Forelimb muscle (tissue), 1 donor: ENCODE measurements at places on chromosomes 7 and 10. TPM values are rescaled to one million over a fixed set of nuclear protein-coding genes. Genes with fewer than 3 reads are reported as not detected.

- DNase-seq, result no peak
These were observed 585.6 kb downstream of the SUGCT start for GRCh38 chr7:40720416-40720815.

DNA sequence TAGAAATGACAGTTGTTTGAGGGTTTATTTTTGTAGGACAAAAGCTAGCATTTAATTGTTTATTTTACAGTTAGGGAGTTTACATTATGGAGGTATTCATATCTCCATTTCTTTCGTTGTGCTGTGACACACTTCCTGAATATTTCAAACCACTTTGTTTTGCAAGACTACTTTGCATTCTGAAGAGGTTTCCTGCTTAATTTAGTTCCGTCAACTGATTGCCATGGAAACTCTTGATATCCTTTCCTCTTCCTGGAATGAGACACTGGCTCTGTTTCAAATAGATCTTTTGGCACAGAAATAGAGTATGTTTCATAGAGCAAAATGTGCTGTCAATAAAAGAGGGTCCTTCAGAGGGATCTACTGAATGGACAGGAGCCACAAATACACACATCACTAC is 159.5 kb upstream of the AGR3 start:
- DNase-seq, result peak; percentile 35

DNA sequence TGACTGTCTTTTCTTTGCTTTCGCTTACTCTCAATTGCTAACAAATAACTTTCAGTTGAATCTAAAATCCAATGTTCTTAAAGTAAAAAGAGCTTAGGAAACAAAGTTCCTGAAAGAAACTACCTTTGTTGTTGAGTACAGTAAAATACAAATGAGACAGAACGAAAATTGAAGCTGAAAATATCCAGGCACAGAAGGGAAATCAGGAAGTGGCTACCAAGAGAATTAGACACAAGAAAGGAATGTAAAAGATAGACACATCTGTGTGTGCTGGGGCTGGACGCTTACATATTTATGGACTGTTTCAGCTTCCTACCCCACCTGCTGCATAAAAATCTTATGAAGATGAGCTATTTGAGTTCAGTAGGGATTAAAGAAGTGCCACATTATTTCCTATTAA is 161.7 kb upstream of the PLXDC2 start:
- no peak for DNase-seq

- no peak for DNase-seq
These were observed 83.7 kb downstream of the RBM33 start for GRCh38 chr7:155728116-155728515.

DNA sequence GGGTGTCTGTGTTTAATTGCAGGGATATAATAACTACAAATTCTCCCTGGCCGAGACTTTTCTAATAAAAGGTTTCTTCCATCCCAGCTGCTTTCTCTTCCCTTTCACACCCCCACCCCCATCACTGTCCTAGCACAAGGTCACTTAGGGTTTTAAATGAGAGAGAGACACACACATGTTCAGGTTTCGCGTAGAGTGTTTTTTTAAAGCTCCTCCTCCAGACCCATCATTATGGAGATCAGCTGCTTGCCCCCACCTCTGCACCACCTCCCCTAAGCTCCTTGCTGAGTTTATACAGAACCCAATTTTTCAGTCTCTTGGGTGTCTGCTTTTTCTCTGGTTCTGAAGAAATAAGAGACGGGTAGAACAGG is 18.6 kb downstream of the LRMDA start:
- DNase-seq, result no peak

TBX20 gene
- polyA plus RNA-seq, result not detected

DNA sequence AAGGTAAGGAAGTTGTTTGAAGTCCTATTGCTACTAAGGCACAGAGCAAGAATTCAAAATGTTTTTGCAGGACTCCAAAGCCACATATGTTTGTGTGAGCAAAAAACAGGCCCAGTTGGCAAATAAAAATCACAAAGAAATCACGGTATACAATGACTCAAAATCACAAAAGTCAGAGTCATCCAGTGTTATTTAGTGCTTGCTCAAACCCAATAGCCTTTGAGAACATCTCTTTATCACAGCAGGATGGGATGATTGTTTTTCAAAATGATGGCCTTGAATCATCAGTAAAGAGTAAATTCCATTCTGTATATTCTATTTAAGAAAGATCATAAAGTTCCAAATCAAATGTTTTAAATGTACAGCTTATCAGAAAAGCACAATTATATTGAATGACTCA is 693.9 kb downstream of the REEP3 start:
- DNase-seq, result no peak

- no peak for DNase-seq
These were observed 291.7 kb downstream of the DNAJB6 start for GRCh38 chr7:157628456-157628855.

DNA sequence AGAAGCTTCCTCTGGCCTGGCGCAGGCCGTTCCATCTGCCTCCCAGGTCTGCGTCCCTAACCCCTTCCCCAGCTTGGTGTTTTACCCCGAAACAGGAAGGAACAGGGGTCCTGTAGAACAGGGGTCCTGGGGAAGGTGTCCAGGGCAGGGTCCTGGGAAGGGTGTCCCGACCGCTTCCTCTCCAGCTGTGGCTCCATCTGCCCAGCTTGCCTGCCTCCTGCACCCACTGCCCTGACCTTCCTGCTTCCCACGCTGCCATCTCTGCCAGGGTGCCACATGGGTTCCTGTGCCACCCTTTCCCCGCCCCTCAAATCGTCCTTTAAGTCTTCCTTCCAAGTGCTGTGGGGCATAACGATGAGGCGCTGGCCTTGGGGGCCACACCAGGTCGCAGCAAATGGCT is 32.4 kb downstream of the WDR86 start:
- DNase-seq, result no peak

ING3 gene
- polyA plus RNA-seq, result 16.5 TPM

- no peak for DNase-seq
These were observed 6.5 kb upstream of the HERPUD2 start for GRCh38 chr7:35701287-35701900.

GRCh38 chr10:97828721-97829120 is 20.9 kb upstream of the GOLGA7B start:
- no peak for DNase-seq

DNA sequence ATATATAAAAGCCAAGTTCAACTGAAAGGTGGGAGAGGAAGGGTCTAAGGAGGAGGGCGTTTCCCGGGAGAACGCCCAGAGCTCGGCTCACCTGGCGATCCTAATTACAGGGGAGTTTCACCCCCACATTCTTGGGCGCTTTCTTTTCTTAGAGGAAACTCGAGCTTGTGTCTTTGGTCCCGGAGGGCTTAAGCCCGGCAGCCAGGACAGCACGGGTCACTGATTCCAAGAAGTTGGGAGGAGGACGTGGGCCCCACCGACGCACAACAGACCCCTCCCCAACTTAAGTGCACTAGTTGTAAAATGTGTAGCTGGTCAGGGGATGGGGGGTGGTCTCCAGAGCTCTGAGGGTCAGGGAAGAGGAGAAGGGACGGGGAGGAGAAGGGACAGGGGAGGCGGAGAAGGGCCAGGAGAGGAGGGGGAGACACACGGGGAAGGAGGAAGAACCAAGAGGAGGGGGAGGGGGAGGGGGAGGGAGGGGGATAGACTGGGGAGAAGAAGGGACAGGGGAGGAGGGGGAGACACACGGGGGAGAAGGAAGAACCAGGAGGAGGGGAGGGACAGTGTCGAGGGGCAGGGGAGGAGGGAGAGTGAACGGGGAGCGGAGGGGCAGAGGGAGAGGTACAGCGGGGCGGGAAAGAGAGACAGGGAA is 874 bp downstream of the BAIAP2L1 start:
- no peak for DNase-seq

- no peak for DNase-seq
These were observed 239.6 kb upstream of the KLF14 start for GRCh38 chr7:130973637-130974036.

ZNF32 gene
- 46.8 TPM for polyA plus RNA-seq

GRCh38 chr7:90180649-90181048 is 26.4 kb downstream of the STEAP1 start:
- DNase-seq, result no peak

PRTFDC1 gene
- 13.5 TPM for polyA plus RNA-seq

PCDH15 gene
- 0.42 TPM for polyA plus RNA-seq

CHRM2 gene
- polyA plus RNA-seq, result 0.09 TPM

GRM3 gene
- polyA plus RNA-seq, result not detected

GRCh38 chr7:73994761-73995160 is 33.2 kb upstream of the ELN start:
- no peak for DNase-seq

PRPS1L1 gene
- not detected for polyA plus RNA-seq

FAM20C gene
- 32.0 TPM for polyA plus RNA-seq

DNA sequence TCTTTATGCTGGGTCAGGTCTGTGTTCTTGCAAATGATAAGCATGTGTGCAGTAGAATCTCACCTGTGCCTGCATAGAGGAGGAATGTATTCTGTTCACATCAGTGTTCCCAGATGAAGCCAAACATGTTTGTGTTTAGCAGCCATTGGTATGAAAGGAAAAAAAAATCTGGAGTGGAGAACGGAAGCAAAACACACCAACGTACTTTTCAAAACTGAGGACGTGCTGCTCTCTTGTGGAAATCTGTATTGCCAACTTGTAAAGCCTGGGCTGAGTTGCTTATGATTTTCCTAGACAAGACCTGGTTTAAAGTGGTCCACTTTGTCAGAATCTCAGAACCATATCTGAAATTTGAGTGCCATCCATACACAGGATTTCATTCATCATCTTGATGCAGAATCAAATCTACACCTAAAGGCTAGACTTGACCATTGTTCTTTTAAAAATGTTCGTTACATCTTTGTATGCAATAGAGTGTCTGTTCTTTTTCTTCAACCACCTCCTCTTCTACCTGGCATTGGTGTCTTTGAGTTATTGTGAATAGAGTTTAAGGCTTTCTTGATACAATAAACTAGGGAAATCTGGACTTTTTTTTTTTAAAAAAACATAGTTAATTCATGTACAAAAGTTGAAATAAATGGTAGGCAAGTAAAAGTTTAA is 367.7 kb downstream of the PHF14 start:
- no peak for DNase-seq

EFCAB10 gene
- 1.4 TPM for polyA plus RNA-seq

DNA sequence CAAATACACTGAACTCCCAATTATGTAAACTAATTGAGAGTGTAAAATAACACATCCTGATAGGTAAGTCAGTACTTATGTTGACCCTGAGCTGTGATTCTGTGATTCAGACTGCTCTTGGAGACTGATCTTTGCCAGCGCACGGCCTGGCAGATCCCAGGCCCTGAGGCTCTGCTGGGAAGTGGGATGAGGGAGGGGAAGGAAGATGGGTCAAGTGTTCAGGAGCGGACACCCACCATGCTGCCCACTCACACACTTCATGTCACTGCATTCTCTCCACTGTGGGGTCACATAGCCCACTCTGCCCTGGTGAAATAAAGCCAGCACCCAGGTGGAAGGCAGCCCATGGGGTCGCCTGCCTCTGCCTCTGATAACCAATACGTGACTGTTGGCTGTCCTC is 226.2 kb downstream of the TNS3 start:
- DNase-seq, result no peak

DNA sequence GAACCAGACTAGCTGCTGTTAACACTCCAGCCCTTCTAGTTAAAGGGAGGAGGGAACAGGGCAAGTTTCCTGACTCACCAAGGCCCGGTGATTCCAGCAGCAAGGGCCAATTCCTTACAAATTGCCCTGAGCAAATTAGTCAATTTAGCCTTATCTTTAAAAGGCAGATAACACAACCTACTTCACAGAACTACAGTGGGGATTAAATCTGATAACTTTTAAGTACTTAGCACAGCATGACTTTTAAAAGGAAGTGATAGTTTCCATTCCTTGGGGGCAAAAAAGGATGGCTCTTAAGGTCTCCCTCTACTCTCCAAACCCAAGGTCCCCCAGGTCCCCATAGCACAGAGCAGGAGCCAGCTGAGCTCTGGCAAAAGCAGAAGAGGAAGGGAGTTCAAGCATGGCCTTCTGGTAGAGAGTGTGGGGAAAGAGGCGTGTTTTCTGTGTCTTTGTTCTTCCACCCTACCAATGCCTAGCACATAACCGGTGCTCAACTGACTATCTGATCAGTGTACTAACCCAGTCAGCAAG is 4.0 kb downstream of the CDCA7L start:
- DNase-seq, result no peak

ZNF727 gene
- 0.11 TPM for polyA plus RNA-seq

DNA sequence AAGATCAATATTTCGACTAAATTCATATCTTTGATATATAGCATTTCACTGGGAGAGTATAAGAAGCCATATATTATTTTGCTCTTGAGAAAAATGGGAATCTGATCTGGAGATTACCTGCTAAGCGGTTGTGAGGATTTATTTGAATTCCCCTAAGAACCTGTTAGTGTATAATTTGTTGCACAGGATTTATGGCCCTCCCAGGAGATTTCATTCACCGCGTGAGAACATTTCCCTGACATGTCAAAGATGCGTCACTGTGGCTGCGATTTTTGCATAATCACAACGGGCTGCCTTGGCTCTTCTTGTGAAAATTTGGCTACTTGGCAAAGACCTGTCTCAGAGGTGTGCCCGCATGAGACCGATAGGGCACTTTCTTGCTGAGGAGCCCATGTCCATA is 184.7 kb upstream of the PFKP start:
- DNase-seq, result no peak

DNA sequence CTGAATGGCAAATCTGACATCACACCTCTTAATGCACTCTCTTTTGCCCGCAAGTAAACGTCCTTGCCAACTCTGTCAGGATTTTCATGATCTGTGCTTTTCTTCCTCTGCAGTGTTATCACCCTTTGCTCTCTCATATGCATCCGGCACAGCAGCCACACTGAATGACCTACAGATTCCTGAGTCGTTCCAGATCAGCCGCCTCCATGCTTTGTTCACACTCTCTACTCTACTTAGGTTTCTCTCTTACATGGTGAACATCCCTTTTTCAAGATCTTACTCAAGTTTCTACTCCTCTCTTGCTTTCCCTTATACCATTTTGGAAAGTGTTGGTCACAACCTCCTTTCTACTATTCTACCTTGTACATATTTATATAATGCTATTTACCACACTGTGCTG is 127.7 kb upstream of the AOAH start:
- no peak for DNase-seq

KIF11 gene
- polyA plus RNA-seq, result 11.8 TPM

FAM170B gene
- polyA plus RNA-seq, result not detected

RPEL1 gene
- polyA plus RNA-seq, result not detected

ASB15 gene
- polyA plus RNA-seq, result 5.6 TPM

AZGP1 gene
- 13.2 TPM for polyA plus RNA-seq

DNA sequence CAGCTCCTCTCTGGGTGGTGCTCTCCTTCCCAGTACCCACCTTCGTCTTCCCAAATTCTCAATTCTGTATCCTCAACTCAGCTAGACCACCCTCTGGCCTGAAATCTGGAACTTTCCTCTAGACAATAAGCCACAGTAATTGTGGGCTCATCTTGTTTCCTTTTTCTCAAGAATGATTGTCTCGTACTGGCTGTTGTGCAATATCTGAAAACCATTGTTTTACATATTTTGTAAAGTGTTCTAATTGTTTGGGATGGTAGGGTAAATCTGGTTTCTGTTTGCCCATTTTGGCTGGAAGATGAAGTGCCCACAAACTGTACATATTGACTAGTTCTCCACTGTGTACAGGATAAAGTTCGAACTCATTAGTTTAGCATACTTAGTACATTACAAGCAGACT is 11.3 kb upstream of the NOBOX start:
- DNase-seq, result no peak

MYO3A gene
- polyA plus RNA-seq, result 0.59 TPM

MINDY4 gene
- 5.2 TPM for polyA plus RNA-seq

PTPRN2 gene
- polyA plus RNA-seq, result 1.7 TPM

CYP2C19 gene
- not detected for polyA plus RNA-seq

HOXA1 gene
- 0.77 TPM for polyA plus RNA-seq

ARMS2 gene
- polyA plus RNA-seq, result not detected

LIPM gene
- not detected for polyA plus RNA-seq

GRCh38 chr7:450036-450435 is 69.6 kb downstream of the PDGFA start:
- no peak for DNase-seq

NUTM2B gene
- polyA plus RNA-seq, result 1.2 TPM

- DNase-seq, result no peak
These were observed 123.0 kb upstream of the SFMBT2 start for GRCh38 chr10:7533657-7534479.
